Immature natural killer cell (primary cell): ENCODE measurements at places on chromosomes 1 and 21.

- no peak for DNase-seq
These were observed 7.1 kb upstream of the S100A11 start for GRCh38 chr1:152043870-152044269.

DNA sequence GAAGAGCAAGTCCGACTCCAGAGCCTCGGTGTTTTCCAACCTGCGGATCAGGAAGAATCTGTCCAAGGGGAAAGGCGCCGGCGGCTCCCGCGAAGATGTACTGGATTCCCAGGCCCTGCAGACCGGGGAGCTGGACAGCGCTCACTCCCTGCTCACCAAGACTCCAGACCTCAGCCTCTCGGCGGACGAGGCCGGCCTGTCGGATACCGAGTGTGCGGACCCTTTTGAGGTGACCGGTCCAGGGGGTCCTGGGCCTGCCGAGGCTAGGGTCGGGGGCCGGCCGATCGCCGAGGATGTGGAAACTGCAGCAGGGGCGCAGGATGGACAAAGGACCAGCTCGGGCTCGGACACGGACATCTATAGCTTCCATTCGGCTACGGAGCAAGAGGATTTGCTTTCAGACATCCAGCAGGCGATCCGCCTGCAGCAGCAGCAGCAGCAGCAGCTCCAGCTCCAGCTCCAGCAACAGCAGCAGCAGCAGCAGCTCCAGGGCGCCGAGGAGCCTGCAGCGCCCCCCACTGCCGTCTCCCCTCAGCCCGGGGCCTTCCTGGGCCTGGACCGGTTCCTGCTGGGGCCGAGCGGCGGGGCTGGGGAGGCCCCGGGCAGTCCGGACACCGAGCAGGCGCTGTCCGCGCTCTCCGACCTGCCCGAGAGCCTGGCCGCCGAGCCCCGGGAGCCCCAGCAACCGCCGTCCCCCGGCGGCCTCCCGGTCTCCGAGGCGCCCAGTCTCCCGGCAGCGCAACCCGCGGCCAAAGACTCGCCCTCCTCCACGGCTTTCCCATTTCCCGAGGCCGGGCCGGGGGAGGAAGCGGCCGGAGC is 827 bp downstream of the FMN2 start:
- DNase-seq = no peak

DNA sequence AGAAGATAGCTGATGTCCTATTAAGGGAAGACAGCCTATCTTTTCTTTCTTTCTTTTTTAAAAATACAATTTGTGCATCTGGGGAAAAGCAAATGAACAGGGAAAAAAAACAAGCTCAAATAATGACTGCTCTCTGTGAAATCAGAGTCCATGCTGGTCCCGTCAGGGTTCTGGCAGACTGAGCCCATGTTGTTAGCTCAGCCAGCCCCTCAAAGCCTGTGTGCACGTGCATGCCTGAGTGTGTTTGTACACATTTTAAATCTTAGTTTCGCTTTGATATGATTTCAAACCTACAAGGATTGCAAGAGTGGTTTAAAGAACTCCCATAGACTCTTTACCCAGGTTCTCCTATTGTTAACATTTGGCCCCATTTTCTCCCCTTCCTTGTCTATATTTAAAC is 231.8 kb upstream of the GREM2 start:
- no peak for DNase-seq

- DNase-seq = no peak
These were observed 25.0 kb upstream of the AGBL4 start for GRCh38 chr1:50048791-50049190.

GRCh38 chr1:14777516-14778506 is 179.3 kb downstream of the KAZN start:
- DNase-seq = no peak

DNA sequence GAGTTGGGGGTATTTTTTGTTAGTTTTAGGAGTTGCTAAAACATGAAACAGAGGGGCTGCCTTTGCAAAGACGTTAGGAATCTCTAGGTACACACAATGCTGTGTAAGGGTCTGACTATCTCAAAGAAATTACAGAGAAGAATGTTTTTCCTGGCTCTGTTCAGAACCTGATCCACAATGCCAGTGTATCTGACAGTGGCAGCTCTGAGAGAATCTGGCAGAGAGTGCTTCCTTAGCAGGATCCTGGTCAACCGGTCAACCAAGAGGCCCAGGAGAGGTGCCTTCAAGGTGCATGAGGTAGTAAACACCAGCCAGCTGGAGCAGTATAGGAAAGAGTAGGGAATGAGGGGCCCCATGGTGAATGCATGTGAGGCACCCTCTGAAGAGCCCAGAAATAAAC is 40.9 kb upstream of the RGS1 start:
- no peak for DNase-seq

GRCh38 chr1:30044656-30045144 is 678.7 kb downstream of the MATN1 start:
- DNase-seq = no peak

GRCh38 chr21:20618878-20619277 is 379.3 kb upstream of the NCAM2 start:
- DNase-seq = no peak

DNA sequence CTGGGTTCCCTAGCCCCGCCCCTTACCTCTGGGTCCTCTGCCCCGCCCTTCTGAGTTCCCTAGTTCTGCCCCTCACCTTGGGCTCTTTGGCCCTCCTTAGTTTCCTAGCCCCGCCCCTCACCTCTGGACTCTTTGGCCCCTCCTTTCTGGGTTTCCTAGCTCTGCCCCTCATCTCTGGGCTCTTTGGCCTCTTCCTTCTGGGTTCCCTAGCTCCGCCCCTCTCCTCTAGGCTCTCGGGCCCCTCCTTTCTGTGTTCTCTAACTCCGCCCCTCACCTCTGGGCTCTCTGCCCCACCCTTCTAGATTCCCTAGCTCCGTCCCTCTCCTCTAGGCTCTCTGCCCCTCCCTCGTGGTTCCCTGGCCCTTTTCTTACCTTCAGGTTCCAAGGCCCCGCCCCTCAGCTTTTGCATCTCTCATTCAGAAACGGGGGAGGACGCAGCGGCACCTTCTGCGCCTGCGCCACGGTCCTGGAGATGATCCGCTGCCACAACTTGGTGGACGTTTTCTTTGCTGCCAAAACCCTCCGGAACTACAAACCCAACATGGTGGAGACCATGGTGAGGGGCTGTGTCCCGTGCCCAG is 88.5 kb downstream of the PTPRU start:
- no peak for DNase-seq
